Pancreas (tissue), 10 donors: ENCODE measurements at places on chromosomes 16 and 17. TPM values are rescaled to one million over a fixed set of nuclear protein-coding genes. Genes with fewer than 3 reads are reported as not detected.

DNA sequence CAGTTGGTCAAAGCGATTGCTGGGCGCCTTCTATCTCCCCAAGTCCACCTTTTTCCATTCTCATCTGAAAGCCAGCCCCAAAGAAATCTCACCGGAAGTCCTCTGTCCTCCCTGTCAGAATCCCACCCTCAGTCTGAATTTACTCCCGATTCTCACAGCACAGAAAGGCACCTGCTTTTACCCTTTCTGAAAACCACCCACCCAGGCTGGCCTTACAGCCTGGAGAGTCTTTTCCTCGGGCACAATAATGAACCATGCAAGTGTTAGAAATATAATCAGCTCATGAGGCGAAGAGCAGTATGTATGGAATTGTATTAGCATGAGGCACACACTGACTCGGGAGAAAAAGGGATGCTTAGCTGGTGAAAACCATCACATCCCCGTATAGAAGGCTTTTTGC lies 1.2 kb upstream of the ZFHX3 start:
- no peak for DNase-seq

GRCh38 chr17:71188811-71189492 lies 931.9 kb upstream of the SOX9 start:
- no peak for DNase-seq

- no peak for DNase-seq
These were observed 10.2 kb downstream of the SOX8 start for GRCh38 chr16:991773-992172.

DNA sequence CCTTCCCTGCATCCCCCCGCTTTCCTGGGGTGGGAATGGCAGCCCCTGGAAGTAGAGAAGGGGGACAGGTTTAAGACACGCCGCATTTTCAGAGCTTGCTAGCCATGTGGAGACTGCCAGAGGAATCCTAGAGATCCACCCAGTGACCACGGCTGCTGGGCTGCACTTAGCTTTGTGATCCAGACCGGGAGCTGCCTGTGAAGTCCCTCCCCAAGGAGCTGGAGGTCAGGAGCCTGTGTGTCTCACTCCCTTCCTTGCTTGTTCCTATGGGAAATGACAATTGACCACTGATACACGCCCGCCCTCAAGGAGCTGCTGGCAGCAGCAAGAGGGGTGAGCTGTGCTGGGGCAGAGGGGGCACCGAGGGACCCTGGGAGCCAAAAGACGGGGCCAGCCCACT lies 73.7 kb downstream of the SREBF1 start:
- DNase-seq: no peak

DNA sequence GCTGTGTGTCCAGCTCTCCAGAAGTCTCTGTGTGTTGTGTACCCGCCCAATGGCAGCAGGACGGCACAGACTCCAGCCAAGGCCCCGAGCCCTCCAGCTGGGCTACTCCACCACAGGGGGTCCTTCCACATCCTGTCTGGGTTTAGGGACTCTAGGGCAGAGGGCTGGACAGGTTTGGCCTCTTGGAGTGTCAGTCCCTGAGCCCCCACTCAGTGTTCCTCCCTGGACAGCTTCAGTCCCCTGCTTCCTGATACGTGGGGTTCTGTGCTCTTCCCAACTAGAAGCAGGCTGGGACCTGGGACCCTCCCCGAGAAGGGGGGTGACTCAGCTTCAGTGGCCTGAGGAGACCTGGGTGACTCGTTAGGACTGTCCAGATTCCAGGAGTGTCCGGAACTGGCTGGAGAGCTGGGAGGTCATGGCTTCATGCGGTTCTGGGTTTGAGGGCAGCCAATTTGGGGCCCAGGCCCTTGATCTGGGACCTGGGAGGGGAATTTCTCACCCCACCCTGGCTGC lies 4.2 kb downstream of the CDK3 start:
- no peak for DNase-seq

DNA sequence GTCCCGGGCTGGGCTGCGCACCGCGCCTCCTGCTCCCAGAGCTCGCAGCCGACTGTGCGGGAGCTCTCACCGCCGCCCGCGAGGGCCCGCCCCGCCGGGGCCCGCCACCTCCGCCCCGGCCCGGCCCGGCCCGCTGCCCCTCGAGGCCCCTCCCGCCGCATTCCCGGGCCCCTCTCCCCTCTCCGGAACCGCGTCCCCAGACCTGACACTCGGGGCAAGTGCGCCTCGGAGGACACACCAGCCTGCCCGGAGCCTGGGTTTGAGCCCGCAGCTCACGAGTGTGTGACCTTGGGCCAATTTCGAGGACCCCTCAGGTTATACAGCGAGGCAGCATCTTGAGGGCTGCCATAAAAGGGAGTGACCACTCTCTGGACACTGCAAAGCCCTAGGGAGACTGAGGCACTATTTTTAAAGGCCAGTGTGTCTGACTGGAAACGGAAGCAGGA lies 2.0 kb upstream of the GRIN2C start:
- no peak for DNase-seq

DNA sequence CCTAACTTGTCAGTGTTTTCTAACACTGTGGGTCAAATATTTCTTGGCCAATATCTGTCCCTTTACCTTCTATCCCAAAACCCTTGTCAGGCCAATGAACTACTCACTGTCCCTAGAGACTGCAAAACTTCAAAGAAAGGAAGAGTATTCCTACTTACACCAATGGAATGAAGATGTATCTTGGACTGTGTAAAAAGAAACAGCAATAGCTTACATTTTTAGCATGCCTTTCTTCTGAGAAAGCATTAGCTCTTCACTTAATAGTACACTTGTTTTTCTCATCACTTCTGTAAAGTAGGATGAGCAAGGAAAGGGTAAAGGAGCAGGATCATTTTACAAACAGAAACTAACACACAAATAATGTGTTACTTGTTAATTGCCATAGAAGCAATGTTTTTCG lies 73.9 kb downstream of the STH start:
- no peak for DNase-seq

DNA sequence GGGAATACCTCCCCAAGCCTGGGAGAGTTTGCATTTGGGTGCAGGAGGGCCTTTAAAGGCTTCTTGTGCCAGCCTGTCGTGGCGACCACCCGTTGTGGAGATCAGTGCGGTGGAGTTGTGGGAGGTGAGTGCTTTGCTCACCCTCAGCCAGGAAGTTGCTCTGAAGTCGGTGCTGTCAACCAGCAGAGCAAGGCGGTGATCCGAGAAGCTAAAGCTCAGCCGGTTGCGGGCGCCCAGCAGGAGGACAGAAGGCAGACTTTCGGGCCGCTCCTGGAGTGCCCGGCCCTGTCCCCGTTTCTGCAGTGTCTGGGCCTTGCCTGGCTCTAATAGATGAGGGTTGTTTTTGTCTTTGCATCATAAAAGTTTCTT lies 1.4 kb downstream of the UBE2I start:
- DNase-seq: no peak

Gene PRSS27
- 0.61 TPM for total RNA-seq

Gene DHRS7C
- not detected for total RNA-seq
